ENCODE measurements at places on chromosomes 11 and 22. TPM values are rescaled to one million over a fixed set of nuclear protein-coding genes. Genes with fewer than 3 reads are reported as not detected.

The PDGFB gene
- total RNA-seq, result 9.9 TPM

The SULT4A1 gene
- 3.3 TPM for total RNA-seq

The IGF2 gene
- 4.1 TPM for total RNA-seq

The VPREB3 gene
- total RNA-seq, result not detected

GRCh38 chr11:116691771-116692177 is 81.0 kb downstream of the BUD13 start:
- H3K27ac ChIP-seq, result no peak overlapping the region
- H3K4me3 ChIP-seq, result no peak overlapping the region
- H3K4me1 ChIP-seq, result no peaks in the 10 kb centered on the region
- peak; percentile 16 for DNase-seq

GRCh38 chr22:31802575-31802974 is 48.8 kb downstream of the DEPDC5 start:
- H3K27ac ChIP-seq, result no peak overlapping the region
- peaks cover 7% of the 10 kb centered on the region for H3K36me3 ChIP-seq
- no peaks in the 10 kb centered on the region for H3K4me1 ChIP-seq
- no peak for DNase-seq
- no peak overlapping the region for H3K4me3 ChIP-seq

GRCh38 chr11:17786824-17787525 is 52.4 kb downstream of the KCNC1 start:
- no peaks in the 10 kb centered on the region for H3K36me3 ChIP-seq
- no peaks in the 10 kb centered on the region for H3K4me1 ChIP-seq
- no peaks in the 10 kb centered on the region for H3K27me3 ChIP-seq

DNA sequence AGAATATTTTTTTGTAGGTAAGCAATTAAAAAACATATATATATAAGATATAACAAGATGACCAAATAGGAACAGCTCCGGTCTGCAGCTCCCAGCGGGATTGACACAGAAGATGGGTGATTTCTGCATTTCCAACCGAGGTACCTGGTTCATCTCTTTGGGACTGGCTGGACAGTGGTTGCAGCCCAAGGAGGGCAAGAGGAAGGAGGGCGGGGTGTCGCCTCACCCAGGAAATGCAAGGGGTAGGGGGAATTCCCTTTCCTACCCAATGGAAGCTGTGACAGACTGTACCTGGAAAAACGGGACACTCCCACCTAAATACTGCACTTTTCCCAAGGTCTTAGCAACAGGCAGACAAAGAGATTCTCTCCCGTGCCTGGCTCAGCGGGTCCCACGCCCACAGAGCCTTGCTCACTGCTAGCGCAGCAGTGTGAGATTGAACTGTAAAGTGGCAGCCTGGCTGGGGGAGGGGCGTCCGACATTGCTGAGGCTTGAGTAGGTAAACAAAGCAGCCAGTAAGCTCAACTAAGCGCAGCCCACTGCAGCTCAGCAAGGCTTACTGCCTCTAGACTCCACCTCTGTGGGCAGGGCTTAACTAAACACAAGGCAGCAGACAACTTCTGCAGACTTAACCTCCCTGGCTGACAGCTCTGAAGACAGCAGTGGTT is 163.8 kb downstream of the CWF19L2 start:
- H3K4me3 ChIP-seq, result no peak overlapping the region
- no peak for DNase-seq
- no peak overlapping the region for H3K27ac ChIP-seq
- no peaks in the 10 kb centered on the region for H3K4me1 ChIP-seq

GRCh38 chr22:31680861-31681341 is 18.9 kb upstream of the PISD start:
- DNase-seq, result peak; percentile 12
- peak overlapping the region; percentile 29 for H3K27ac ChIP-seq
- H3K4me1 ChIP-seq, result no peaks in the 10 kb centered on the region
- no peak overlapping the region for H3K4me3 ChIP-seq
- no peaks in the 10 kb centered on the region for H3K27me3 ChIP-seq
- H3K36me3 ChIP-seq, result no peaks in the 10 kb centered on the region

- no peaks in the 10 kb centered on the region for H3K27me3 ChIP-seq
- no peaks in the 10 kb centered on the region for H3K4me1 ChIP-seq
- H3K36me3 ChIP-seq, result no peaks in the 10 kb centered on the region
- H3K4me3 ChIP-seq, result no peak overlapping the region
- no peak for DNase-seq
- no peak overlapping the region for H3K27ac ChIP-seq
Measured at GRCh38 chr22:27122574-27122973, 465.2 kb downstream of the MIAT start.

Measured in prostate gland (tissue), 2 donors.